Subcutaneous preadipocyte (primary cell): ENCODE measurements at places on chromosomes 16 and 17. TPM values are rescaled to one million over a fixed set of nuclear protein-coding genes. Genes with fewer than 3 reads are reported as not detected.

Gene MFAP4
- total RNA-seq = 1.2 and 3.7 TPM in 2 replicates

Gene CHST5
- 0.20 and 0.73 TPM in 2 replicates for total RNA-seq

Gene TPSD1
- not detected in 2 replicates for total RNA-seq

Gene ATP1B2
- total RNA-seq = not detected in 2 replicates

Gene PROCA1
- 1.4 and 1.8 TPM in 2 replicates for total RNA-seq

Gene FNDC8
- not detected in 2 replicates for total RNA-seq

Gene RHBDF2
- total RNA-seq = 1.1 and 5.1 TPM in 2 replicates

Gene DPEP2
- total RNA-seq = not detected in 2 replicates

Gene SHBG
- total RNA-seq = 0.37 and 0.39 TPM in 2 replicates

Gene CNP
- 48.5 and 54.0 TPM in 2 replicates for total RNA-seq
